ENCODE measurements at places on chromosomes 4 and X.

DNA sequence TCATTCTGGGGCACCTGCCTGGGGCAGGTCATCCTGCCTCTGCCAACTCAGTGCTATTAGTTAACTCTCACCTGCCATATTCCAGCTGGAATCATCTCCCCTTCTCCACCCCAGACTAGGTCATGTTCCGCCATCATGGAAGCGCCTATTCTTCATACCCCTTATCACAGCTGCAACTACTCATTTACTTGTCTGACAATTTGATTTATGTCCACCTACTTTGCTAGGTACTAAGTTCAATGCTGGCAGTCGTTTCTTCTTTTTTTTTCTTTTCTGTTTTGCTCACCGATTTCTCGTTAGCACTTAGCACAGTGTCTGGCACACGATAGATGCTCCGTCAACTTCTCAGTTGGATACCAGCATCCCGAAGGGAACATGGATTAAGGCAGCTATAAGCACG, 1.1 kb upstream of the FMR1 start:
- DNase-seq: no peak

GRCh38 chr4:26083987-26084386, 170.0 kb downstream of the SMIM20 start:
- DNase-seq: no peak

DNA sequence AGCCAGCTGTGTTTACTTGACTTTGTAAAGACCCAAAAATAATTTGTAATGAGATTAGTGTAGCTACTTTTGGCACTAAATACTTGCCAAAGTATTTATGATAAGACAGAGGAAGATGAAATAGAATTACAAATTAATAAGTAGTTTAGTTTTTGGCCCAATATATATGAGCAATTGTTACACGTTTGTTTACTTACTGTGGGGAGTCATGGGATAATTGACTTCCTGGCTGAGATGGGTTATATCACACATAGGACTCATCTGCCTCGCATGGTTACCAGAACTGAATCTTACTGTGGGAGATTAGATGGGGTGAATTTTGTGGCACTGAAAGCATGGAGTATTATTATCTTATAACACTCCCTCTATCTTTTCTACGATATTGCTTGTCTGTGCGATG, 66.6 kb downstream of the INTS12 start:
- no peak for DNase-seq

DNA sequence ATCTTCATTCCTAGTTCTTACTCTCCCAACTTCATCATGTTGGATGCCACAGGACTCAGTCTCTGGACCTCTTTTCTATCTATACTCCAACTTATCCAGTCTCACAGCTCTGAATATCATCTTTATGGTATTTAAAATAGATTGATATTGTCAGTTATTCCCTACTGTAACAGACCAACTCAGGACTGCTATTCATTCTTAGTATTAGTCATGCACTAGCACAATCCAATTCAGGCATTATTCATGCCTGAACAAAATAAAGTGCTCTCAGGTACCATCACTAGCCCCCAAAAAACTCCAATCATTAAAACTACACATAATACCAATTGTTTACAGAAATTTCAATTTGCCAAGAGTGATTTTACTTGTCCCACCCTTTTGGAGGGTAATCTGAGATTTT, 37.7 kb downstream of the FRYL start:
- DNase-seq: no peak

GRCh38 chr4:6917461-6918271, 8.0 kb downstream of the TBC1D14 start:
- peak; percentile 91 for DNase-seq

- DNase-seq: no peak
These were observed 13.3 kb downstream of the SPCS3 start for GRCh38 chr4:176333076-176333475.

- DNase-seq: no peak
These were observed 65.7 kb upstream of the PAGE1 start for GRCh38 chrX:49761481-49761880.

DNA sequence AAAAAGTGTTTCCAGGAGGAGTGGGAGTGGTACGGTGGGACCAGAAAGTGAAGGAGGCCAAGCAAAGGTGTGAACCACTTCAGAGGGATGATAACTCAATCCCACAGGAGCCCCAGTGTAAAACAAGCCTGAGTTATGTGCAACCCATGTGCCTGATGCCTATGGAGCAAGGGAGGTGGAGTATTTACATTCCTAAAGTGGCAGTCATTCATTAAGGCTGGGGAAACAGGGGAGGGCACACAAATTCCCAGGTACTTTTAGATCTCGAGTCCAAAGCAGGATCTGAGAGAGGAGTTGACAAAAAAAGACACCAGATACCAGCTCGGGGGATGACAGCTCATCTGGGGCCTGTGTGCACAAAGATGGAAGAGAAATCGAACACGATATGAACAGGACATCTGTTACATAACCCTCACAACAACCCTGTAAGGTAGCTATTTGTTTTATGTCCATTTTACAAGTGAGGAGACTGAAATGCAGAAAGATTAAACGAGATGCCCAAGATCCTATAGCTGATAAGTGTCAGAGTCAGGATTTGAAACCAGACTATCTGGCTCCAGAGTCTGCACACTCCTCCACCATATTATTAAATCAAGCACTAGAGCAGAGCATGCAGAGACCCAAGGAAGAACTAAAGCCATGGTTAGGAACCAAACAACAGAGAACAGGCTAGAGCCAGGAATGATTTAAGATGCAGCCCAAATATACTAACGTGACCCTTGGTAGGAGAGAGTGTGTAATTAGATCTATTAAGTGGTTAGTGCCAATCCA, 91.9 kb upstream of the MAPK10 start:
- DNase-seq: no peak

DNA sequence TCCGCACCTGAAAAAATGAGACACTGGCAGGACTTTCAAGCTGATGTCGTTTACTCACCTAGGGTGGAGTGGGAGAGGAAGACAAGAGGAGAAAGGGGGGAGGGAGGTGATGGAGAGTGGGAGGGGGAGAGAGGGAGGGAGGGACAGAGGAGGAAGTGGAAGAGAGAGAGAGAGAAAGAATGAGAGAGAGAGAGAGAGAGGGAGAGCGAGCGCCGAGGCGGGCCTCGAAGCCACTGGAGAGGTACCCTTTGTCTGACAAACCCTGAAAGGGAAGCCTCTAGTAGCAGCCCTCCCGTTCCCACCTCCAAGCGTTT, 296 bp upstream of the ADGRL3 start:
- no peak for DNase-seq

DNA sequence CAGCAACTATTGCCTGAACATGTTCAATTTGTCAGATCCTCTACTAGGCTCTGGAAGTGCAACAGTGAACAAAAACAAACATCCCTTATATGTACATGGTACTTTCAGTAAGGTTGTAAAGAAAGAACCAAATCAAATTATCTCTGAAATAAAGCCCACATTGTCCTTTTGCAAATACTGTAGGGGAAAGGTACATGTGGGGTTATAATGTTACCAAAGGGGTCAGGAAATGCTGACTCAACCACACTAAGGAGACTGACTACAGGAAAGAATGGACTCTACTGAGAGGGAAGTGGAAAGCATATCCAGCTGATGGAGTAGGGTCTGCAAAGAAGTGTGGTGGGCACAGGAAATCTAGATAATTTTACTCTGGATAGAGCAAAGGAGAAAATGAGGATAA, 61.5 kb downstream of the PCDH18 start:
- no peak for DNase-seq

- DNase-seq: no peak
These were observed 136.4 kb downstream of the REPS2 start for GRCh38 chrX:17082831-17083230.

DNA sequence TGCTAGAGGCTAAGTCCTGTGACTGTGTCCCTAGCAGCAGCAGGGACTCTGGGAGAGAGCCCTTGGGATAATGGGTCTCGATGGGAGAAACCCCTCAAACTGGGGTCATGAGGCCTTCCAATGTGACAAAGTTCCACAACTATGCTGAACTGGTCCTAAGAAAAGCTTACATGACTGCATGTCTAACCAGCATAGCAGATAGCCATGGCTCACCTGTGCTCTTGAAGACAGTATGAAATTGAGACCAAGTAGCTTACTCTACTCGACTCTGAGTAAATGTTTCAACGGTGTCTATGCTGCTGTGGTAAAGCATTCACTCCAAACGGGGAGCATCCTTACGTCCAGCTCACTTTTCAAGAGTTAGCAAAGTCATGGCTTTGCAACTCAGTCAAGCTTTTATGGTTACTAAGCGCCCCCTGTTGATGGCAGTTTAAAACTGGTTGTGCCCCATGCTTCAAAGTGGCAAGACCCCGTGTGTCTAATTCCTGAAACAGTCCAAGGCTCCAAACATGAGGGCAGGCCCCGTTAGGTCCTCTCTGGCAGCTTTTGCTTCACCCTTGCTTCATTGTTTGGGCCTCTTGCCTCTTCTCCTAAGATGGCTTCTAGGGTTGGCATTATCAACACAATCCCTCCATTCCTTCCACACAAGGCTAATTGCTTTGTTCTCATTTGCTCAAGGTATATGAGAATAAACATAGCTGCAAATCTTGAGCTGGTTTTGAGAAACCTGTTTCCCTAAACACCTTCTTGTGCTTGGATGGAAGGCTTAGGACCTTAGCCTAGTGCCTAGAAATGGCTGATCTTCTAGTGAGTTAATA, 46.6 kb downstream of the CCNG2 start:
- DNase-seq: no peak

DNA sequence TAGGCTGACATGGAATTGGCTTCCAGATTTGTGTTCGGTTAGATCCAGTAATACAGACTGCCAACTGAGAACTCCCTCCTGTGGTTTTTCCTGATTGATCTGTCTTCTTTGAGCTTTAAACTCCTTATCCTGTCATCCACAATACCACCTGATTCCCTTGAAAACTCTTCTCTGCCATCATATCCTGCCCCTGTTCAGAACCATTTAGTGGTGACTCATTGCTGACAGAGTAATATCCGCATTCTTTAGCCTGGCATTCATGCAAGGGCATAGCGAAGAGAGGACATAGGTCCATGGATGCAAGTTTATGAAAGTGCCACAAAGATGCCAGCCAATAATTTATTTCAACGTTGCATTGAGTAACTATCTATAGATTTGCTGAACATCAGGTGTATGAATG, 76.6 kb downstream of the ITIH6 start:
- DNase-seq: no peak

DNA sequence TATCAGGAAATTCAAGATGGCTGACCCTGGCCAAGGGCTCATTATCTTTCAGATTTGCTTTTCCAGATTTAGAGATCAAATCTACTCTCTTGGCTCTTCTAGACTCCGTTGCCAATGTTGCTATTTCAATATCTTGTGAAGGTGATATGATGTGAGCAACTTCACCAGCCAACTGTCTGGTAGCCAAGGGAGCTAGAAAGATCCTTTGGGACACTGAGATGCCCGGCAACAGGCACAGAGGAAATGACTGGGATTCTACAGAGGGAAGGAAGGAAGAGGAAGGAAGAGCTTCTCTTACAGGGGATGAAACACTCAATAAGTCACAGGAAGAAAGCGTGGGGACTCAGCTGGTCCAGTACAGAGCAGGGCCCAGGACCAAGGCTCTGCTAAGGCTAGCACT, 121.9 kb upstream of the GPC4 start:
- no peak for DNase-seq

- no peak for DNase-seq
These were observed 88.6 kb downstream of the STOX2 start for GRCh38 chr4:183993676-183994075.

GRCh38 chrX:63275127-63275526, 76.0 kb downstream of the SPIN4 start:
- DNase-seq: no peak

DNA sequence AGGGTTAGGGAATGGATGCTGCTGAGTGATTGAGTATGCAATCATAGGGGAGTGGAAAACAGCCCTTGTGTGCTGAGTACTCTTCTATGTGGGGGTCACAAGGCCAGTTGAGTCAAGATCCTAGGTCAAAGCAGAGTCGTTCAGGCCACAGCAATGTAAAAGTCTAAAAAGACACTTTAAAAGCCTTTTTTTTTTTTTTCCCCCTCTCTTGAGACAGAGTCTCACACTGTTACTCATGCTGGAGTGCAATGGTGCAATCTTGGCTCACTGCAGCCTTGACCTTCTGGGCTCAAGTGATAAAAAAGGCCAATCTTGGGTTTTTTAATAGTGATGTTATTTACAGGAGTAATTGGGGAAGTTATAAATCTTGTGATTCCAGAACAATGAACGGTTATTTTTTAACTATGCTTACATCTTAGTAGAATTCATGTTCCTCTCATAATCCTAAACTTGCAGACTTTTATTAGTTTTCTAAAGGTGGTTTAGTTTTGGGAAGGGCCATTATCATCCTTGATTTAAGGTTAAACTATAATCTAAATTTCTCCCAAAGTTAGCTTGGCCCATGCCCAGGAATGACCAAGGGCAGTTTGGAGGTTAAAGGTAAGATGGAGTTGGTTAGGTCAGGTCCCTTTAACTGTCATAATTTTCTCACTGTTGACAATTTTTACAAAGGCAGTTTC, 82.2 kb upstream of the BMP2K start:
- DNase-seq: no peak

- DNase-seq: no peak
These were observed 27.2 kb downstream of the TNIP2 start for GRCh38 chr4:2728806-2729532.

DNA sequence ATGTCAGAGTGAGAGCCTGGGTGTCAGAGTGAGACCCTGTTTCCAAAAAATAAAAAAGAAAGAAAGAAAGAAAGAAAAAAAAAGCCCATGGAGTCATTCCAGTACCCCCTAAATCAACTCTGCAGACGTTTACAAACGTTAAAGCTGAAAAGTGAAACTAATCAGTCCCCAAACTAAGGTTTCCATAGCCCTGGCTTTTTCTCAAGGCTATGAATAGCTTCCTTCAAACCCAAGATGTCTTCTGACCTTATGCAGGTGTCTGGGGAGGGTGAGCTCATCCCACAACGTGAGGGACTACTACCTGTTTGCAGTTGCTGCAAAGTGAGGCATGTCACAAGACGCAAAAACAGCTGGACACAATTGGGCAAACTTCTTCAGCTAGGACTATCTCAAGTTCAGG, 144.0 kb downstream of the SH3KBP1 start:
- DNase-seq: no peak

DNA sequence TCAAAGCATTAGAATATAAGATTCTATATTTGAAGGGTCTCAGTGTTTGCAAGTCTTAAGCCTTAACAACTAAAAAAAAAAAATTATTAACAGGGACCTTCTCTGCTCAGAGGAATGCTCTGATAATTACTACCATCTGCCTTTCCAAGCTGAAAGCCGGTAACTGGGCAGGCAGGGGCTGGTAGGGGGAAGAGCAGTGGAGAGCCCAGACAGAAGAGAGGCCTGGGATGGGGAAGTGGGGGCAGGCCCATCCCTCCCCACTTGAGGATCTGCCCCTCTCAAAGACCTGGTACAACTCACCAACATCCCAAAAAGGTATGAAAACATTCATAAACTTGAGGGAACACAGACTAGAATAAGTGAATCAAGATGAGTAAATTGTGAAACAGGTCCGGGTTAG, 113.9 kb downstream of the QDPR start:
- DNase-seq: no peak

- DNase-seq: no peak
These were observed 119.5 kb upstream of the CHRDL1 start for GRCh38 chrX:110915111-110915510.

DNA sequence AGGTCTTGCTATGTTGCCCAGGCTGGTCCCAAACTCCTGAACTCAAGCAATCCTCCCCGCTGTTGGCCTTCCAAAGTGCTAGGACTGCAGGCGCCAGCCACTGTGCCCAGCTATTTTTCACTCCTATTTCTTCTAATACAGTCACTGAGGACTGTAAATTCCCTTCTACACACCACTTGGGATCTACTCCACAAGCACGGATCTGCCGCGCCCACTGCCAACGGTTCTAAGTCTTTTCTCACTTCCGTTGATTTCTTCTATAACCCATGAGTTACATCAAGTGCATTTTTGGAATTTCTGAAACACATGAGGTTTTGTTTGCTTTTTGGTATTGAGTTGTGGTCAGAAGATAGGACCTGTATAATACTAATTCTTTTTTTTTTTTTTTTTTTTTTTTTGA, 48.6 kb downstream of the FAM53A start:
- DNase-seq: no peak

Data from NCI-H2081 treated with DMSO at 0.1 percent for 48 hours (cell line).